ENCODE measurements at places on chromosomes 13 and 19.
A peak's percentile ranks its signal among the peaks of the same experiment; 100 is the strongest.

GRCh38 chr13:32340914-32341313 lies 25.6 kb downstream of the BRCA2 start:
- peaks cover 35% of the 10 kb centered on the region for H3K36me3 ChIP-seq
- DNase-seq: no peak
- H3K4me3 ChIP-seq: no peak overlapping the region
- no peak overlapping the region for H3K27ac ChIP-seq

DNA sequence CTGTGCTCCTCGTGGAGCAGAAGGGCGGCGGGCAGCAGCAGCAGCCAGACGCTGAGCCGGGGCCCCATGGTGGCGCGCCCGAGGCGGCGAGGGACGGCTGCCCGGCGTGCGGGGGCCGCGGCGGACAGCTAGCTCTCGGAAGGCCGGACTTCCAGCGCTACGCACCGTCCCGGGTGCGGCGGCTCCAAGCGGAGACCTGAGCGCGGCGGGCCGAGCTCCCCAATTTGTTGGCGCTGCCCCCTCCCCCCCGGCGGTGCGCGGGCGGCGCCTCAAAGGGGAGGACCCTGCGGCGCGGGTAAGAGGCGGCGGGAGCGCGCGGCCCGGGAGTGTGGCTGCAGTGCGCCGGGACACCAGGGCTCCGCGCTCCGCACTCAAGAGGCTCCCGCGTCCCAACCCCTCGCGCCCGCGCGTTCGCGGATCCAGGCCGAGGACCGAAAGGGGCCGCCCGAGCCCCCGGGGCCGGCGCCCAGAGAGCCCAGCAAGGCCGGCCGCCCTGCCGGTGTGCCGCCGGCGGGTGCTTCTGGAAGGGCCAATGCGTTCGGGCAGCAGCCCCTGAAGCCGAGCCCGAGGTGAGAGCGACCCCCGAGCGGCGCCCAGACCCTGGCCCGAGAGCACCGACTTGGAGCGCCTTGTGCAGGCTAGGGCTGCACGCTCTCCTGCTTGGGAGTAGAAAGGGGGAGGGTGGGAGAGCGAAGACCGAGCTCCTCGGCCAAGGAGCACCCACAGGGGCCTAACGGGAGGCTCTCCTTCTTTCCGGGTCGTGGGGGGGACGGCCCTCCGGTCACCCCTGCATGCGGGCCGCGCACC lies at the start of the genes COL4A1 and COL4A2:
Gene COL4A1, minus strand, starts transcription at position 198 of the 807 bp plus-strand sequence. Its CDS starts 130 bp downstream, at position 68.
Gene COL4A2, plus strand, starts transcription at position 325 of the 807 bp plus-strand sequence. CDS start 620 bp downstream, outside the sequence.
- H3K27me3 ChIP-seq: peaks cover 63% of the 10 kb centered on the region
- no peak for DNase-seq
- no peaks in the 10 kb centered on the region for H3K4me1 ChIP-seq

GRCh38 chr13:60417734-60418133 lies 20.7 kb downstream of the TDRD3 start:
- peaks cover 20% of the 10 kb centered on the region for H3K4me1 ChIP-seq
- H3K27ac ChIP-seq: peak overlapping the region; percentile 56
- no peak overlapping the region for H3K4me3 ChIP-seq
- peaks cover 10% of the 10 kb centered on the region for H3K36me3 ChIP-seq
- no peak for DNase-seq
- no peaks in the 10 kb centered on the region for H3K27me3 ChIP-seq

DNA sequence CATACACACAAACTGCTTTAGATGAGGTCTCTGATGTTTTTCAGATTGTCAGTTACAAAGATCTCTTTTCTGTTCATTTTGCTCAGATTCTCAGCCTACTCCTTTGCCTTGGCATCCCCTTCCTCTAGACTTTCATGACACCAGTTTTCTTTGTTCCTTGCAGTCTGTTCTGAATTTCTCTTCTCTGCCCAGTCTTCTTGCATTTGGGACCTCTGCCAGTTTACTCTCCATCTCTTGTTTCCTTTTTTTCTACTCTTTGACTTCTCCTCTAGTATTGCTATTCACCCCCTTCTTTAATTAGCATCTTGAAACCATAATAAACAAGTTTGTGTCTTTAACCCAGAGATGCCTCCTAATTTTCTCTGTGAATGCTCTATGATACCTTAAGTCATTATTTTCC lies 26.1 kb downstream of the EDNRB start:
- H3K36me3 ChIP-seq: no peaks in the 10 kb centered on the region
- H3K27me3 ChIP-seq: peaks cover 3% of the 10 kb centered on the region
- no peaks in the 10 kb centered on the region for H3K4me1 ChIP-seq
- H3K27ac ChIP-seq: no peak overlapping the region
- DNase-seq: no peak
- no peak overlapping the region for H3K4me3 ChIP-seq

GRCh38 chr13:28494778-28495537 lies at the start of gene FLT1:
TSS of gene FLT1 (minus strand) at chr13:28495128. CDS start at chr13:28494843, 285 bp downstream.
- H3K36me3 ChIP-seq: peaks cover 1% of the 10 kb centered on the region
- peaks cover 34% of the 10 kb centered on the region for H3K27me3 ChIP-seq
- peaks cover 24% of the 10 kb centered on the region for H3K4me1 ChIP-seq
- peak within 1 kb of the TSS; percentile 75 for H3K4me3 ChIP-seq
- H3K27ac ChIP-seq: no peak within 1 kb of the TSS
- peak; percentile 59 for DNase-seq

- H3K36me3 ChIP-seq: no peaks in the 10 kb centered on the region
- H3K27ac ChIP-seq: no peak overlapping the region
- H3K4me1 ChIP-seq: peaks cover 11% of the 10 kb centered on the region
- H3K27me3 ChIP-seq: no peaks in the 10 kb centered on the region
Observed at GRCh38 chr19:42143341-42144234, 11.3 kb upstream of the POU2F2 start.

DNA sequence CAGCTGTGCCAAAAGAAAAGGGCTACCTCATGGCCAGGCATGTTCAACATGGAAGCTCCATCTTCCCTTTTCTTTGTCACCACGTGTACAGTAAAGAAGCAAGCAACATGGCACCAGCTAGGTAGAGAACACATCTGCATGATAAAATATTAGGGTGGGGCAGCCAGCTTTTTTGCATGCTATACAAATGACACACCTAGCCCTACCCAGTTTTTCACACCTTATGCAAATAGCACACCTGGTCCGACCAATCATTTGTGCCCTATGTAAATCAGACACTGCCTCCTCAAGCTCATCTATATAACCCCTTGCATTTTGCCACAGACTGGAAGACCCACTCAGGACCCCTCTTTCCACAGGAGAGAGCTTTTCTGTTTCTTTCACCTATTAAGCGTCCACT lies 85.5 kb downstream of the STOML3 start:
- no peaks in the 10 kb centered on the region for H3K27me3 ChIP-seq
- no peak for DNase-seq
- no peaks in the 10 kb centered on the region for H3K4me1 ChIP-seq
- no peak overlapping the region for H3K4me3 ChIP-seq
- H3K36me3 ChIP-seq: no peaks in the 10 kb centered on the region

DNA sequence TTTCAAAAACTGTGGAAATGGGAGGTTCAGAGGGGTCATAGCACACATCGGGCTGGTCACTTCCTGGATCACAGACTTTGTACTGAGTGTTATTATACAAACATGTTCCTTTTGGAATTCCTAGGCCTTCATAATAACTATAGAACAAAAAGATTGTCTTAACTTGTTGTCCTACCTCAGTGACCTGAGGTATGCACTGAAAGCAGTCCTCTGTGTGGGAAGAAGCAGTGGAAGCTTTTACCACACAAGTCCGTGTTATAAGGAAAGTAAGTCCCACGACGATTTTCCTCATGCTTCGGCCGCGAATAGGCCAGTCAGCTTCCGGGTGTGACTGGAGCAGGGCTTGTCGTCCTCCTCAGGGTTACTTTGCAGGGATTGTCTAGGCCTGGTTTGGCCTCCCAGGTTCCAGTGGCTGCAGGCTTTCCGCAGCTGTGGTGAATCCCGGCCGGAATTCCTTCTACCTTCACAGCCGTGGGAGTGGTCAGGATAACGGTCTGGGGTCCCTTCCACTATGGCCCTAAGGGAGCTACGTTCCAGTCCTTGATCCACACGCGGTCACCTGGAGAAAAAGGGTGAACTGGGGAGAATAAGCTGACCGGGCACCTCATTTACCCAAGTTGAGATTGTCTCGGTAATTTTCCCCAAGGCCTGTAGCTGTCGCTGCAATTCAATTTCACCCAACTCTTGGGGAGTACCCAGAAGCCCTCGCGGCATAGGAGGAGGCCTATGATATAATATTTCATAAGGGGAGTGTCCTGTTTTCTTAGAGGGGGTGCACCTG lies 16.0 kb downstream of the NAPSA start:
- H3K4me3 ChIP-seq: no peak overlapping the region
- H3K4me1 ChIP-seq: peaks cover 22% of the 10 kb centered on the region
- H3K27ac ChIP-seq: no peak overlapping the region
- no peak for DNase-seq

DNA sequence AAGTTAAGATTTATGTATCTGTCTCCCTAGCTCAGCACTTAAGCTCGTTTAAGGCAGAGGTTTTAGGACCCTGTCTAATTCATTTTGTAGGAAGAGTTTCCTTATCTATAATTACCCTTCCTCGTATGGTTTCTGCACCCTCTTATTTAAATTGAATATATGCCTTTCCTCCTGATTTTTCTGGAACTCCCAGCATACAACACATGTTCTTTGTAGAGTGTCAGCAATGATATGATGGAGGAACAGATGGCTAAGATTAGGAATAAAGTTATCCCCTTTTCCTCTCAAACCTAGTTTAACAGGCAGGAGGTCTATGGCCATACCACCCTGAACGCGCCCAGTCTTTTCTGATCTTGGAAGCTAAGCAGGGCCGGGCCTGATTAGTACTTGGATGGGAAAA lies 359.5 kb downstream of the PCDH17 start:
- H3K27ac ChIP-seq: no peak overlapping the region
- no peaks in the 10 kb centered on the region for H3K4me1 ChIP-seq
- H3K27me3 ChIP-seq: no peaks in the 10 kb centered on the region
- no peaks in the 10 kb centered on the region for H3K36me3 ChIP-seq
- DNase-seq: no peak

DNA sequence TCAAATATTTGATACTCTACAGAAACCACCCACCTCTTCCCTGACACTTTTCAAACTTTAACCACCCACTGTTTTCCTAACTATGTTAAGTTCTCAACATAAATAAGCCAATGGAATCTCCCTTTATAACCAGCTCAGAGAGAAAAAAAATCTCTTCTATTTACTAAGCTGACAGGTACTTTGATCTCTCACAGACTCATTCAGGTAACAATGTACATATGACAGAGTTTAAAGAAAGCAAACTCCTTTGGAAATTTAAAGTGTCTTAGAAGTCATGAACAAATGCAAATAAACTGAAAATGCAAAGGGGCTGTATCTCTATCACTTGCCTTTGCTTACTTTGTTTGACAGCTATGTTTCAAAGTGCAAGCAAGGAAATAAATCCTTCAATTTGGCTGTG lies 109.3 kb downstream of the KLF12 start:
- H3K4me3 ChIP-seq: peak overlapping the region; percentile 29
- no peaks in the 10 kb centered on the region for H3K27me3 ChIP-seq
- H3K36me3 ChIP-seq: peaks cover 34% of the 10 kb centered on the region
- no peak for DNase-seq
- peak overlapping the region; percentile 73 for H3K27ac ChIP-seq
- peaks cover 72% of the 10 kb centered on the region for H3K4me1 ChIP-seq

DNA sequence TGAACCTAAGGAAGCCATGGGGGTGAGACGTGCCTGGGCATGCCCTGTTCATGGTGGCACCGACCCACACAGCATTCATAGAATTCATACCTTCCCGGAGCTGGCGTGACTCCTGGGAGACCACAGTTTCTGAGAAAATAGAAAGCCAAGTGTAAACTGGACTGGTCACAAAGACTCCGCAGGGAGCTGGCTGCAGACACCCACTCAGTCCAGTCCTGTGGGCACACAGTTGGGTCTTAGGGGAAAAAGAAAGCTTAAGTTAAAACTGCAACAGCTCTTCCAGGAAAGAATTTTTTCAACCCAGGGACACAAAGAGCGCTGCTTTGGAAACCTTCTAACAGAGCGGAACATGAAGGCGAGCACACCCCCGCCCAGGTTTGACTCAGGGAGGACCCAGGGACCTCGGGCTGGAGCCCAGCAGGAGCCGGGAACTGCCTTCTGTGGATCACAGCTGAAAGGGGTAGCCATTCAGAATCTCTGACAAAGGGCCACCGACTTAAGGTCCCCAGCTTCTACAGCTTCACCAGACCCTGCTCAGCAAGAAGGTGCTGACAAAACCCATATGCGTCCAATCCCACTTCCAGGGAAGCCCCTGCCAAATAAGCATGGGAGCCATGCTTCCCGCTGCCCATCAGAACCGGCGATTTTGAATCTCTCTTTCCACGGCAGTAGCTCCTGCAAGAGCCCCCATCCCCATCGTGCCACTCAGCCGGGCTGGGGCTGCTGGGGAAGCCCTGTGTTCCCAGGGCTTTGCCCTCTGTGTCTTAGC lies 183.7 kb downstream of the COL4A1 start:
- no peaks in the 10 kb centered on the region for H3K36me3 ChIP-seq
- H3K4me1 ChIP-seq: no peaks in the 10 kb centered on the region
- no peak for DNase-seq
- peaks cover 23% of the 10 kb centered on the region for H3K27me3 ChIP-seq
- no peak overlapping the region for H3K4me3 ChIP-seq
- no peak overlapping the region for H3K27ac ChIP-seq

- no peak for DNase-seq
- no peaks in the 10 kb centered on the region for H3K36me3 ChIP-seq
- H3K27ac ChIP-seq: no peak overlapping the region
Observed at GRCh38 chr13:66001140-66001539, 1229.0 kb downstream of the PCDH9 start.

DNA sequence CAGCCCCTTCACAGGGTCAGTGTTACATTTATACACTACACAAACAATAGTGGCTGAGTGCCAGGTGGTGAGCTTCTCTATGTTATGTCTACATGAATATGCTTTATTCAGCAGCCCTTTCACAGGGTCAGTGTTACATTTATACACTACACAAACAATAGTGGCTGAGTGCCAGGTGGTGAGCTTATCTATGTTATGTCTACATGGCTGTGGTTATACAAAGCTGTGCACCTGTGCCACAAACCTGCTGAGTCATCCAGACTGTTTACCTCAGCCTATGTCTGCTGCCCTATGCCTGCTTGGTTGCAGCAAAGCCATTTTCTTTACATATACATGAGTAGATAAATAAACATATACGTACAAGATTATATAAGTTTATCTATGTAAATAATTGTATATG lies 76.5 kb downstream of the ZNF726 start:
- H3K4me3 ChIP-seq: no peak overlapping the region
- no peaks in the 10 kb centered on the region for H3K36me3 ChIP-seq
- H3K27me3 ChIP-seq: no peaks in the 10 kb centered on the region
- peak; percentile 30 for DNase-seq

DNA sequence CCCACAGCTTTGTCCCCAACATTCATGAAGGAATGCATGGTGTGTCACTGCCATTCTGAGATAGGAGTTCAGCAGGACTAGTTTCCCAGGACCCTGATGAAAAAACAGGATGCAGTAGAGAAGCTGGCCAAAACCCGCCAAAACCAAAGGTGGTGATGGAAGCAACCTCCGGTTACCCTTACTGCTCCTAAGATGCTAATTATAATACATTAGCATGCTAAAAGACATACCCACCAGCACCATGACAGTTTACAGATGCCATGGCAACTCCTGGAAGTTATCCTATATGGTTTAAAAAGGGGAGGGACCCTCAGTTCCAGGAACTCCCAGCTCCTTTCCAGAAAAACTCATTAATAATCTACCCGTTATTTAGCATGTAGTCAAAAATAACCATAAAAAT lies 59.9 kb upstream of the KCTD15 start:
- no peaks in the 10 kb centered on the region for H3K36me3 ChIP-seq
- no peaks in the 10 kb centered on the region for H3K4me1 ChIP-seq
- H3K4me3 ChIP-seq: no peak overlapping the region
- no peak overlapping the region for H3K27ac ChIP-seq
